ENCODE measurements at places on chromosomes 5 and 9.

- DNase-seq = peak; percentile 45
Observed at GRCh38 chr9:78821126-78821822, 524.3 kb downstream of the PSAT1 start.

DNA sequence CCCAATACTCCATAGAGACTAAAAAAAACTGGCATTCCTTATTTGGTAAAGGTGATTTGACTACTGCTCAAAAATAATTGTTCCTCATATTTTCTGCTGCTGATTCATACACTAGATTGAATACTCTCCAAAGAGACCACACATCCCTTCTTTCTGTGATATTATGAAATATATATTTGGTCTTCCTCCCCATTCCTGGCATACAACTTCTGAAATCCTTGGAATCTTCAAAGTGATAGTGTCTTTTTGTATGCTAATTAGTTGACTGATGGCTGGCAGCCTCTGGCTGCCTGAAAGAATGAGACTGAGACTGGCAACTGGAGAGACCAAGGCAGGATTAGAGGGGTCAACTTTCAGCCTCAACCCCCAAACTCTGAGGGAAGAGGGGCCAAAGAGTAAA lies 348.0 kb upstream of the RFX3 start:
- no peak for DNase-seq

GRCh38 chr9:4207881-4208615 lies 91.8 kb downstream of the GLIS3 start:
- DNase-seq = no peak

DNA sequence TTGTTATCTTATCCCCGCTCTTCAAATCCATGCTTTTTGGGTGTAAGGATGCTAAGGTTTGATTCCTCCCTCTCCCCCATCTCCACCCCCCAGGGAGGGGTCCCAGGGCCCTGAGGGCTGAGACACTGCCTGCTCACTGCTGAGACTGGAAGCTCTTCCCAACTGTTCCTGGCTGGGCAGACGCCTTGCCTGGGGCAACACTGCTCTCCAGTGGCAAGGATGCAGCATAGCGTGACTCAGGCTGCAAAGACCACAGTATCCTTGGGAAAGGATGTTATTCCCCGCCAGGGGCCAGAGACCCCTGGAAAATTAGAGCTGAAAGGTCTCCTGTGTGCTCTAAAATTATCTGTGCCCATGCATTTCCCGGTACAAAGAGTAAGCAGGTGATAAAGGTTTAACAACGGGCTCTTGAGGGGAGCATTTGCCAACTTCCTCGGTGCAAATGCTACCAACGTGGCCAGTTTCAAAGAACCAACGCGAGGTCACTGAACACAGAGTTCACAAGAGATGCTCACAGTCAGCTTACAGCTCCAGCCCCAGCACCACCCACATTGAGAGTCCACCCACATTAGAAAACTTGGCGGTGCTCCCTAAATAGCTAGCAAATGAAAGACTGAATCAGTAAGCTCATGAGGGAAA lies 271.9 kb downstream of the NSG2 start:
- no peak for DNase-seq

GRCh38 chr5:103340717-103341388 lies 82.3 kb downstream of the MACIR start:
- DNase-seq = no peak

DNA sequence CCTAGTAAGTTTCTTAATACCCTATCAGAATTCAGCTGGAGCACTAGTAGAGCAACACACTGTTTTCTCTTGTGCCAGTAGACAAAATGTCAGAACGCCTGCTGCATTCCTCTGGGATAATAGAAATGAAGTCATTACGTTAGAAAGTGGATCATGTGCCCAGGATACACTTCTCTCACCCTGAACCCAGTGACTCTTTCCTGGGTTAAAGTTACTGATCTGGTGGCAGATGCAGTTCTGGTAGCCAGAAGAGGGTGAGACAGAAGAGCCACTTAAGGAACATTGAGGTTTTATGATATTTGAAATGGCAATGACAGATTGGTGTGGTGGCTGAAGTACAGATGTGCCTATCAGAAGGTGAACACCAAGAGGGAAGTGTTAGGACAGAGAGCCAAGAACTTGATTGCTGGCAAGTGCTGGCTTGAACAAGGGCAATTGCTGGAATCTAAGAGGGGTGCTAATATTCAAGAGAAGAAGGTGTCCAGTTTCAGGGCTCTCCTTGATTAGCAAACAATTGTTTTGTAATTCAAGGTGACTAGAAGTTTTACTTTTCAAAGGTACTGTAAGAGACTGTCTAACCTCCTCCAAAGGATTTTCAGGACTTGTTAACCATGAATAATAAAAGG lies 93.7 kb upstream of the ERBIN start:
- no peak for DNase-seq

DNA sequence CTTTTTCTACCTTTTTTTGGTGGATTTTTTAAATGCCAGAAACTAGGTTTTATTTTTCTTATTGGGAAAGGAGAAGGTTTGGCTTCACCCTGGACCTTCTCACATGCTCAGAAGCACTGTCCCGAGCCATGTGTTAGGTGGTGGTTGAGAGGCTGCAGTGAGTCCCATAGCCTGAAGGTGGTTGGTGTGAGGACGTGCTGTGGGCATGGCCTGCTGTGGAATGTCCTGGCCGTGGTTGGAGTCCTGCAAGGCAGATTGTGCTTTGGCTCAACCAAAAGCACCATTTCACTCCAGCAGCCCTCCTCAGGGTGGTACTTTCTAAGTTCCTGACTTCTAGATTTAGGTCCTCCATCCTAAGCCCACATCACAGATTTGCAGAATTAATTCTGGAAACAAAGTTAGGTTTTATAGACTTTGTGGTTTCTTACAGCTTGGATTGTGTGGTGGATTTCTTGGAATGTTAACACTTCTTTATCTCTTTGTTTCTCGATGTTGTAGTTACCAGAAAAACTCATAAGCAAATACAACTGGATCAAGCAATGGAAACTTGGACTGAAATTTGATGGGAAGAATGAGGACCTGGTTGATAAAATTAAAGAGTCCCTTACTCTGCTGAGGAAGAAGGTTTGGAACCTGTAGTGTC lies 22.6 kb downstream of the OTULIN start:
- DNase-seq = no peak

- DNase-seq = no peak
Observed at GRCh38 chr9:94157050-94157801, 73.0 kb downstream of the PTPDC1 start.

DNA sequence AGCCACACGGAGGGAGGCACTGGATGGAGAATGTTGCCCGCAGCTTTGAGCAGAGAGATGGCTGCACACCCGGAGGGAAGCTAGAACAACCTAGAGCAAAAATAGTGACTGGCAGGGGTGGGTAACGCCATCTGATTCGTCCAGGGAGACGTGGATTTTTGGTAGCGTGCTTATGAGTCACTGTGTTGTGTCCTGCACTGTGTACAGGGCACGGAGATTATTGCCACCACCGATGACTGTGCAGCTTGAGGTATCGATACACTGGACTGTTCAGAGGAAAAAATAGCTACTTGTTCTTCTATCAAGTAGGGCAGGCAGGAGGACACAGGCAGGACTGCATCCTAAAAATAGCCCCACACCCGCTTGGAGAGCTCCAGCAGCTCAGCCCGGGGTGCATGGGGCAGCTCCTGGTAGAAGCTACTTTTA lies 6.0 kb downstream of the UBE2QL1 start:
- DNase-seq = no peak

DNA sequence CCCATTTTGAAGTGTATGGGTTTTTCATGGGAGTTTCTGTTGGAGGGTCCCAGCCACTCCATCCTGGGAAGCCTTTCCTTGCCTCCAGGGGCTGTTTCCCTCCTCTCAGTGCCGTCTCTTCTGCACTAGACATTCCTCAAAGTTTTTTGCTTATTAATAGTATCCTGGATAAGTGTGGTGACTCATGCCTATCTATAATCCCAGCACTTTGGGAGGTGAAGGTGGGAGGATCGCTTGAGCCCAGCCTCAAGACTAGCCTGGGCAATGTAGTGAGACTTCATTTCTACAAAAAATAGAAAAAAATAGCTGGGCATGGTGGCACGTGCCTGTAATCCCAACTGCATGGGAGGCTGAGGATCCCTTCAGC lies 43.1 kb downstream of the RALGPS1 start:
- DNase-seq = peak; percentile 20

- no peak for DNase-seq
Observed at GRCh38 chr9:129275626-129276247, 97.7 kb upstream of the IER5L start.

DNA sequence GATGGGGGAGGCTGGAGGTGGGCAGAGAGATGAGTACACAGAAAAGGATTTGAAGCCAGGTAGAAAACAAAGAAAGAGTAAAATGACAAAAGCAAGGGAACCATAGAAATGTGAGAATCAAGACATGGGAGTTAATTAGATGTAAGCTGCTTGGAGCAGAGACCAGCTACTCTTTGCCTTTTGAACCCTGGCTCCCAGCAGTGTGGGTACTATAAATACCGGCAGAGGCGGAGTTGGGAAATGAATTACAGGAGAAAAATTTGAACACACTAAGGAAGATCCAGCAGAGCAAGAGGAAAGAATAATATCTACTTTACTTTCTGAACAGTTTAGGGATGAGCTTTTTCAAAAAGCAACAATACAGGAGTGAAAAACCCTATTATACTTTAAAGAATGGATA lies 36.5 kb downstream of the KIF24 start:
- no peak for DNase-seq

DNA sequence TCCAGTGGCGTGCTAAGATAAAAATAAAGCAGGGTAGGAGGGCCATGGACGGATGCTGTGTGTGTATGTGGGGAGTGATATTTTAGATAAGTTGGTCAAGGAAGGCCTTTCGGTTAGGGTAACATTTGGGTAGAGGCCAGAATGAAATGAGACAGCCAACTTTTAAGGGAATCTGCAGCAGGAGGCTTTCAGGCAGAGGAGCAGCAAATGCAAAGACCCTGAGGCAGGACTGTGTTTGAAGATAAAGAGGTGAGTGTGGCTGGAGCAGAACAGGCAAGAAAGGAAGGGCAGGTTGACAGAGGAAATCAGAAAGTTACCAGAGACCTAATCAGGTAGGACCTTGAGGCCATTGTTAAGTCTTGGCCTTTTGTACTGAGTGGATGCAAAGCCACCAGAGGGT lies 106.2 kb downstream of the MAST4 start:
- no peak for DNase-seq

DNA sequence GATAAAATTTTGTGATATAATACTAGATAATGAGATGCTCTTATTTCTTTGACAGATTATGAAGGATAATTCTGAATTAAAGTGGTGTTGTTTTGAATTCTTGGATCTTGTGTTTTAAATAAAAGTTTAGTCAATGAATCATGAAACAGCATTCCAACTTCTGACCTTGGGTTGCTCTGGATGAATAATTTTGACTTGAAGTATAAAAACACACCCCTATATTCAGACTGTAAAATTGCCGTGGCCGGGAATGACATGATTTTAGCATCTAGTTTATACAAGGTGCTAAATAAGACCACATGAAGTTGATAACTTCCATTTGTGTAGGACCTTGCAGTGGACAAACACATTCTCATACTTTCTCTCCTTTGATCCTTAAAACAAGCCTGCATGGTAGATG lies 67.2 kb upstream of the DAP start:
- peak; percentile 48 for DNase-seq

GRCh38 chr5:38556088-38556598 lies 303 bp downstream of the LIFR start:
- no peak for DNase-seq

DNA sequence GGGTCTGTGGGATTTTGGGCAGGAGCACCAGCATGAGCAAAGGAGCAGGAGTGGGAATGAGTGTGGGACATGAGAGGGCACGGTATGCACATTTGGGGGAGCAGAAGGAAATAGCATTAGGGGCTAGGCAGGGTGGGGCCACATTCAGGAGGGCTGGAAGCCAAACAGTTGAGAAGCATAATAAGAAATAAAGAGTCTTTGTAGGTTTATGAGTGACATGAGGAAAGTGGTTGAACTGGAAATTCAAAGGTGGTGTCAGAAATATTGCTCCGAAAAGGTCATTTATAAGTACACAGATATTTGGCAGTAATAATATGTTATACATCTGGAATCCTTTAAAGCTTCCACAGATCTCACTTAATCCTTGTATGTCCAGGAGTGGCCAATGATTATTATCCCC lies 26.4 kb downstream of the ARHGEF28 start:
- DNase-seq = no peak

DNA sequence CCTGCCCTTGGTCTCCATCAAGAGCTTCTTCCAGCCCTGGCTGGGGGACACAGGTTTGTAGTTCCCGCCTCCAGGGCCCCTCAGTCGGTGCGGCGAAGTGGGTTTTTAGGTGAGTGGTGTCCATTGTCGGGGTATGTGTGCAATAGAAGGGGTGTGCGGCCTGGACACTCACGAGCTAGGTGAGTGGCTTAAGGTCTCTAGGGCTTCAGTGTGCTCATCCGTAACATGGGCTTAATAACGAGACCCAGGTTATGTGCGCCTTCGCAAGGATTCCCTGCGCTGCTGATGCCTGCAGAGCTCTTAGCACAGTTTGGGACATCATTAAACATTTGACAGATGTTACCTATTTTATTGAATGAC lies 656 bp downstream of the CEP78 start:
- no peak for DNase-seq

DNA sequence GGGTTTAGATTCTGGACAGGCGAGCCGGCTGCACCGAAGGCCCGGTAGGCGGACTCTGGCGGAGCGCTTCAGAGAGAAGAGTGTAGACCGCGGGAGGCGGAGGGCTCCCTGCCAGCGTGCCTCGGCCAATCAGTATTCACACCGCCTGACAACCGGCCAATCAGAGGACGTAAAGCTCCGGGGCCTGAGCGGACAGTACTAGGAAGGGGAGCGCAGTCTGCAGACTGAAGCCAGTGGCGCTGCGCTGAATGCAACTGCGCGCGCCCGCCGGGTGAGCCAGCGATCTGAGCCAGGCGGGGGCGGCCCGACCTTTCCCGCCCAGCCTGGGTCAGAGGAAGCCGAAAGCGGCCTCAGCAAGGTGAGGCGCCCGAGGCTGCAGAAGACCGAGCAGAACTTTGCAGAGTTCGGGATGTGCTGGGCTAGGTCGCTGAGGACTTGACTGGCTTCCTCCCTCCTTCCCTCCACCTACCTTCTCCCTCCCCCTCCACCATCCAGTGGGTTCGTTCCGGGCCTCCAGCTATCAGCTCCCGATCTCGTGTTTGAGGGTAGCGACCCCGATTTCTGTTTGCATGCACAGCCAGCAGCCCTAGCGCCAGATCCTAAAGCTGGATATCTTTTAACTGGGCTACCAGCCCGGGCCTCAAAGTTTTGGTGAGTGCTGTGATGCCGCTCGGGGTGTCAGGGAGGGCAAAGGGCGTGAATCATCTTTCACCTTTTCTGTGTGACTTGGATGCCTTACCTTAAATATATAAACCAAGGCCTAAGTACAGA lies at the start of gene DMRT2:
Gene DMRT2, plus strand, starts transcription at position 233 of the 771 bp plus-strand sequence. CDS start 1,257 bp downstream, outside the sequence.
- no peak for DNase-seq

- DNase-seq = no peak
Observed at GRCh38 chr5:74667396-74667795, 17.6 kb upstream of the HEXB start.

GRCh38 chr5:13780081-13780480 lies 164.4 kb downstream of the DNAH5 start:
- no peak for DNase-seq

DNA sequence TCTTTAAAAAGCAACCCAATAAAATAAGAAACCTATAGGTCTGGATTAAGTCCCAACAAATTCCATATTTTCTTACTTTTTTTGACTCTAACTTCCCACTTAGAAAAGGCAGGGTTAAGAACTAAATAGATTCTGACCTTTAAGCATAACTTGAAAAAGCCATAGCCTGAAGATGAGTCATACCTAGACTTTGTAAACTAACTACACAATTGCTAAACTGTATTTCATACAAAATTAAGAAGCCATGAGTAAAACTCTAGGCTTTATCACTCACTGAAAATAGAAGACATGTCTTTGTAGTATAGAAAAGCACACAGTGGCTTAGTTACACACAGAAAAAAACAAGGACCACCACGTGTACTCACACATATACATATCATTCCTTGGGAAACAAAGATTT lies 51.5 kb downstream of the MLLT3 start:
- DNase-seq = no peak

- DNase-seq = no peak
Observed at GRCh38 chr5:39494534-39494933, 69.8 kb upstream of the DAB2 start.
